Esophagus muscularis mucosa (tissue), 4 donors: ENCODE measurements at places on chromosomes 16 and 17. TPM values are rescaled to one million over a fixed set of nuclear protein-coding genes. Genes with fewer than 3 reads are reported as not detected.

GRCh38 chr17:40065769-40066510 lies 3.2 kb downstream of the THRA start:
- no peaks in the 10 kb centered on the region for H3K27me3 ChIP-seq
- peaks cover 68% of the 10 kb centered on the region for H3K4me1 ChIP-seq
- H3K36me3 ChIP-seq, result no peaks in the 10 kb centered on the region
- no peak for DNase-seq

GRCh38 chr17:50675627-50676026 lies 32.1 kb downstream of the ANKRD40 start:
- no peak overlapping the region for H3K4me3 ChIP-seq
- H3K36me3 ChIP-seq, result no peaks in the 10 kb centered on the region
- H3K4me1 ChIP-seq, result no peaks in the 10 kb centered on the region
- H3K27ac ChIP-seq, result no peak overlapping the region

- H3K36me3 ChIP-seq, result no peaks in the 10 kb centered on the region
- no peaks in the 10 kb centered on the region for H3K4me1 ChIP-seq
- no peaks in the 10 kb centered on the region for H3K27me3 ChIP-seq
- no peak overlapping the region for H3K27ac ChIP-seq
- DNase-seq, result no peak
Measured at GRCh38 chr16:47778106-47778801, 317.1 kb downstream of the PHKB start.

GRCh38 chr16:65111306-65111705 lies 10.6 kb downstream of the CDH11 start:
- H3K4me3 ChIP-seq, result no peak overlapping the region
- H3K4me1 ChIP-seq, result peaks cover 25% of the 10 kb centered on the region
- H3K27ac ChIP-seq, result no peak overlapping the region
- H3K36me3 ChIP-seq, result no peaks in the 10 kb centered on the region

DNA sequence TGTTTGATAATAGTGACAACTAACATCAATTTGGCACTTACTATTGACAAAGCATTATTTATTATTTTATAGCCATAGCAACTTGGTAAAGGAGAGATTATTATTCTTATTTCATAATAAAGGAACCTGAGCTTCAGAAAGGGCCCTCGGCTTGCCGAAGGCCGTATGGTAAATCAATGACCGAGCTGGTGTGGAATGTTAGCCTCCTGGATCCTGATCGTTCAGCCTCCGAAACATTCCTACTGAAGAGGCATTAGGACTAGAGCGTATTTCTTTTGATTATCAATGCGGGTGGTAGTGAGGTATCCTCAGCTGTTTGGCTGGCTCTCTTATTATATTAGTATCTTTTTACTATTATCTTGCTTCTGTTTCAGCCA lies 199.3 kb upstream of the TBX2 start:
- H3K4me3 ChIP-seq, result no peak overlapping the region
- peaks cover 55% of the 10 kb centered on the region for H3K4me1 ChIP-seq
- DNase-seq, result no peak
- H3K36me3 ChIP-seq, result no peaks in the 10 kb centered on the region

DNA sequence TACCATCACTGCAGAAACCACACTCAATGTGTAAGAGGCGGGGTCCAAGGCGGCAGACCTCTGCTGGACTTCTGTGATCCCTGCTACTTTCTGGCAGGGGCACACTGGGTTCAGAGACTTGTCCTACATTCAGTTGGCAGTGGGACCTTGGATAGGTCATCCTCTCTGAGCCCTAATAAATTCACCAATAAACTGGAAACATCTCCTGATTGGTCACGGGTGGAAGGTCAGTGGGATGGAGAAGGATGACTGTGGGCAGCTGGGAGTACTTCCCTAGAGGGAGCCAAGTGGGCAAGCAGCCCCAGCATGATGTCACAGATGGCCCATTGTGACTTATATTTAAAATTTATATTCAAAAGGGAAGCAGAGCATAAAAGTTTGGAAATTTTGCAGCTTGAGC lies 49.7 kb downstream of the RNF112 start:
- no peaks in the 10 kb centered on the region for H3K27me3 ChIP-seq
- no peak for DNase-seq
- H3K36me3 ChIP-seq, result no peaks in the 10 kb centered on the region
- H3K27ac ChIP-seq, result no peak overlapping the region
- peaks cover 41% of the 10 kb centered on the region for H3K4me1 ChIP-seq
- H3K4me3 ChIP-seq, result no peak overlapping the region

GRCh38 chr16:21265104-21265837 lies 12.8 kb downstream of the CRYM start:
- H3K27me3 ChIP-seq, result no peaks in the 10 kb centered on the region
- no peaks in the 10 kb centered on the region for H3K4me1 ChIP-seq
- DNase-seq, result peak; percentile 34
- no peaks in the 10 kb centered on the region for H3K36me3 ChIP-seq
- H3K4me3 ChIP-seq, result no peak overlapping the region
- H3K27ac ChIP-seq, result no peak overlapping the region

GRCh38 chr17:41647940-41648410 lies 23.6 kb upstream of the KRT17 start:
- peak overlapping the region; percentile 55 for H3K27ac ChIP-seq
- H3K4me3 ChIP-seq, result peak overlapping the region; percentile 41
- no peaks in the 10 kb centered on the region for H3K27me3 ChIP-seq
- no peaks in the 10 kb centered on the region for H3K36me3 ChIP-seq
- peak; percentile 95 for DNase-seq

DNA sequence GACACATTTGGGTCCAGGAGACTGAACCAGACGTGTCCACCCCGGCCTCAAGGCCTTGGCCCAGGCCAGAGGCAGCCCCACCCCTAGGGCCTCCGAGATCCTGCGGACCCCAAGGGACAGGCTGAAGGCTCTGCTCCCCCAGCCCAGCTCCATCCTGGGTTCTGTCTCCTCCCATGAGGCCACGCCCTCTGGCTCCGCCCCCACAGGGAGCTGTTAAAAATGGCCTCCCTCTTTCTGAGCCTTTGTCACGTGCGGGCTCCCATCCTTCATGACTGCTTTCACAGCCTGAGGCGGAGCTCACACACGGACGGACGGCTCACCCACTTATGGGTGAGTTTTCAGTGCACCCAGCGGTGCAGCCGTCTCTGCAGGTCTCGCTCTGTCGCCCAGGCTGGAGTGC lies 6.5 kb upstream of the CACNA1H start:
- no peak for DNase-seq
- no peaks in the 10 kb centered on the region for H3K36me3 ChIP-seq
- no peak overlapping the region for H3K4me3 ChIP-seq
- peaks cover 9% of the 10 kb centered on the region for H3K27me3 ChIP-seq
- H3K4me1 ChIP-seq, result peaks cover 3% of the 10 kb centered on the region

Gene CD300H
- total RNA-seq, result not detected

Gene FOXN1
- not detected for total RNA-seq

Gene TBC1D3G
- total RNA-seq, result not detected

Gene GPR142
- not detected for total RNA-seq

Gene CPNE7
- total RNA-seq, result 1.7 TPM
